ENCODE measurements at places on chromosomes 11 and 22.

DNA sequence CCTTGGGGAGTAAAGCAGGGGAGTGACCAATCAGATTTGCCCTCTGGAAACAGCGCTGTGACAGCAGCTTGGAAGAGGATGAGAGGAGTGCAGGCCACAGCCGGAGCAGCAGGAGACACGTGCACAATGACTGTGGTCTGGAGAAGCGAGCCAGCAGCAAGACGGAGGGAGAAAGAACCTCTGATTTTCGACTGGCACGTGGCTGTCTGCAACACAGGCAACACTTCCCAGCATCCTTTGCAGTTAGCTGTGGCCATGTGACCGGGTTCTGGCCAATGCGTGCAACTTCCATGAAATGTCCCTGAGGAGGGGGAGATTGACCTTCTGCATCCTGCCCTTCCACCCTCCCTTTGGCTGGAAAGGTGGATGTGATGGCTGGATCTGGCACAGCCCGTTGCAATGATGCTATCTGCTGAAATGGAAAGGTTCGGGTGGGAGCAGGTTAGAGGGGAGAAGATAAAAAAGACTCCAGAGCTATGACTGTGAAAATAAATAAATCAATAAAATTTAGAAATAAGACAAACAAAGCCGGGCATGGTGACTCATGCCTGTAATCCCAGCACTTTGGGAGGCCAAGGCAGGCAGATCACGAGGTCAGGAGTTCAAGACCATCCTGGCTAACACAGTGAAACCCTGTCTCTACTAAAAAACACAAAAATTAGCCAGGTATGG is 15.6 kb downstream of the PLA2G6 start:
- no peak for DNase-seq

DNA sequence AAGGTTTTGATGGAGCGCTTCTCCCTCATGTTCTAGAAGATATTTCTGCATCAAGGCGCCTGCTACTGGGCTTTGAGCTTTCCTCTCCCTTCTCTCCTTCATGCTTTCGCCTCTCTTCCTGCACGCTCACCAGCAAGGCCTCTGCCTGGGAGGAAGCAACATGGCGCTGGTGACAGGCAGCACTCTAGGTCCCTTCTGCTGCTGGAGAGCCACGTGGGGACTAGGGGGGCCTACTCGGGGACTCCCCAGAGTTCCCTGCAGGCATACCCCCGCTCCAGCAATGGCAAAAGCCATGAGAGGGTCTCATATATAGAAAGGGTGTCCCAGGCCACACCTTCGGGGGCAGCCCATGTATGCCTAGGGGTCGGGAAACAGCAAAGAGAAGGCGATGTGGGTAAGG is 49.7 kb downstream of the GRIK4 start:
- DNase-seq = no peak

DNA sequence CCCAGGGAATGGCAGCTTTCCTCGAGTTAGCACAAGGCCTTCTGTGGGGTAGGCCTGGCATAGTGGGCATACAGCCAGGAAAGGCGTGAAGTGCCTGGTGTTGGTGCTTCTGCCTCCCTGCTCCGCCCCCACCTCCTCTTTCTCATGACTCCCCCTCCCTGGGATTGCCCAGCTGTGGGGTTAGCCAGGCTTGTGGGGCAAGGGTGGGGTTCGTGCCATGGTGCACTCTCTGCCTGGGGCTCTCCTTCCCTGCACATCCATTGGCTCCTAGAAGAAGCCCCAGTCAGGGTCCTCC is 236.8 kb upstream of the NCAM1 start:
- DNase-seq = no peak

GRCh38 chr11:70381872-70382861 is 16.2 kb upstream of the CTTN start:
- no peak for DNase-seq

- no peak for DNase-seq
These were observed 150.9 kb downstream of the SNX19 start for GRCh38 chr11:130765406-130765805.

GRCh38 chr11:1005928-1006327 is 30.6 kb downstream of the MUC6 start:
- DNase-seq = no peak

DNA sequence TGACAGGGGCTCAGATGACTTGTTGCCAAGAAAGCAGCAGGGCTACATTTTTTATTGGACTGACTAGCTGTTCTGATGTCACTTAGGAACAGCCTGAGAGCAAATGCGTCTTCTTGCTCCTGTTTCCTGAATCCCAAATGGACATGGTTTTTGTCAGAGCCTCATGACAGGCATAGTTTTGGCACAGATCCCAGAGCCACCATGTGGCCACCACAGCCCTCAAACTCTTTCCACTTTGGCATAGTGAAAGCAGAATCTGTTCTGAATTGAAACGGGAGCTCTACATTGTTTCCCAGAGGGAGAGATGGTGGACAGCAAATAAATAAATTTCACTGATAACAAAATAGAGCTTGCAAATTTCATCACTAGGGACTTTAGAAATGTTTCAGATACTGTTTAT is 222.2 kb downstream of the C11orf87 start:
- no peak for DNase-seq

- no peak for DNase-seq
These were observed 14.6 kb downstream of the MMP13 start for GRCh38 chr11:102940714-102941588.

DNA sequence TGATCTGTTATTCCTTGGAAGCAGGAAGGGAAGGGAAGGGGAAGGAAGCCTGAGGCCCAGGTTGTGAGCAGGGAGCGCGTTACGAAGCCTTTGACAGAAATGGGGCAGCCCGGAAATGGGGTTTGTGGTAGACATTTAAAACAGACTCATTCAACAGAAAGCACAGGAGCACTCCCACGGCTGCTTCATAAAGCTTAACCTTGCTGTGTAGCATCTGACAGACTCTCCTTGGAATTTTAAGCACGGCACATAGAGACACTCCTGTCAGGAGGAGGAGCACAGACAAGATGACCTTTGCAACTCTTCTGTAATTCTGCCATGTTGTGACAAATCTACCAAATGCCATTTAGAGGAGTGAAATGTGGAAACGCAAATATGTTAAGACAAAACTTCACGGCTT is 131.6 kb downstream of the FBXO7 start:
- DNase-seq = no peak

GRCh38 chr11:36475192-36475591 is 34.9 kb downstream of the TRAF6 start:
- DNase-seq = no peak

GRCh38 chr11:78926633-78927338 is 352.1 kb upstream of the NARS2 start:
- DNase-seq = no peak

DNA sequence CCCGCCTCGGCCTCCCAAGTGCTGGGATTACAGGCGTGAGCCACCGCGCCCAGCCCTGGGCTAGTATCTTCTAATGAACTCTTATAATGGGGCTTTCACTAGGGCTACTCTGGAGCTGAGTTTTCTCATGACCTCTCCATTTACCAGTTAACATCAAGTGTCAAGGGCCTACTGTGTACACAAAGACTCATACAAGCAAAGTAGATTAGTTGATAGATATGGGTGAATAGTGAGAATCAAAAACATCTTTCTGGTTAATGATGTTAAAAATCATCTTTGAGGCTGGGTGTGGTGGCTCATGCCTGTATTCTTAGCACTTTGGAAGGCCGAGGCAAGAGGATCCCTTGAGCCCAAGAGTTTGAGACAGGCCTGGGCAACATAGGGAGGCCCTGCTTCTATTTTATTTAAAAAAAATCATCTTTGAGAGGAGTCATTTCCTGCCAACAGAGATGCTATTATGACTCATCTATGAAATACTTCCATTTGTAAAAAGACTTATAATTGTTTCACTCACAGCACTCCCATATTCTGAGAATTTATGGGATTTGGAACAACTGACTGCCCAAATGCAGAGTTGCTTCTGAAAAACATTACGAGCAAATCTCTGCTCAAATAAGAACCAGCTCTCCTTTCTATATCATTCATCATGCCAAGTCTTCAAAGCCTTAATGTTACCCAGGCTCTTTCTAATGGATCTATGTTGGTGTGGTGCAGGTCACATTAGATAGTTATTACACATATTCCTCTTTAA is 57.0 kb downstream of the GDPD4 start:
- DNase-seq = no peak

- DNase-seq = no peak
These were observed 2.3 kb upstream of the RHOD start for GRCh38 chr11:67054346-67054835.

DNA sequence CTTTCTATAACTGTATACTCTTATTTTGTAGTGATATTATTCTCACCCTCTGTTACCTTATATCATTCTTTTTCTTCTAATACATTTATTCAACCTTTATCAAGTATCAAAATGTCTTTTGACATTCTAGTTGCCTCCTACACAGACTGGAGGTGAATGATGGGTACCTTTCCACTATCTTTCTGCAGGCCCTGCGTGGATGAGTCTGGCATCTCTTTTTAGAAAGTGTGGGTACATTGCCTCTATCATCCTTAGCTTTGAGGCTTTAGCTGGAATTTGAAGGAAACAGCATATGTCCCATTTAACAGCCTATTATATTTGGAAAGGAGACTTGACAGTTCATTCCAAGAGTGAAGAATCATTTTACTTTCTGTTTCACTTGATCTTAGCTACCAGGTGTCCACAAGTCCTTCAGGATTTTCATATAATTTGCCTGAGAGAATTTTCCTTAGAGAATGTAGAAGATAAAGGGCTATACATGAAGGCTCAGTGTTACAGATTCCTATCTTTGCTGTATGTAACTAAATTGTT is 192.0 kb downstream of the CWF19L2 start:
- no peak for DNase-seq

Measured in activated T-cell treated with anti-CD3 and anti-CD28 coated beads, Interleukin-2, amount 50 U/mL, for 4 hours (primary cell).